ENCODE measurements at places on chromosomes 13 and 19. TPM values are rescaled to one million over a fixed set of nuclear protein-coding genes. Genes with fewer than 3 reads are reported as not detected.

- no peak for DNase-seq
Observed at GRCh38 chr19:43371909-43372308, 18.4 kb downstream of the CD177 start.

DNA sequence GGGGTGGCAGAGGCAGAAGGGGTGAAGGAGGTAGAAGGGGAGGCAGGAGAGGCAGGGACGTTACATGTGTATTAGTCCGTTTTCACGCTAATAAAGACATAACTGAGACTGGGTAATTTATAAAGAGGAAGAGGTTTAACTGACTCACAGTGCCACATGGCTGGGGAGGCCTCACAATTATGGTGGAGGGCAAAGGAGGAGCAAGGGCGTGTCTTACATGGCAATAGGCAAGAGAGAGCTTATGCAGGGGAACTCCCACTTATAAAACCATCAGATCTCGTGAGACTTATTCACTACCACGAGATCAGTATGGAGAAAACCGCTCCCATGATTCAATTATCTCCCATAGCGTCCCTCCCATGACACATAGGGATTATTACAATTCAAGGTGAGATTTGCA is 19.0 kb upstream of the ACOD1 start:
- no peak for DNase-seq

LCP1 gene
- polyA plus RNA-seq = 8.0 TPM

RHPN2 gene
- polyA plus RNA-seq = 20.4 TPM

CFAP97D2 gene
- not detected for polyA plus RNA-seq

DNA sequence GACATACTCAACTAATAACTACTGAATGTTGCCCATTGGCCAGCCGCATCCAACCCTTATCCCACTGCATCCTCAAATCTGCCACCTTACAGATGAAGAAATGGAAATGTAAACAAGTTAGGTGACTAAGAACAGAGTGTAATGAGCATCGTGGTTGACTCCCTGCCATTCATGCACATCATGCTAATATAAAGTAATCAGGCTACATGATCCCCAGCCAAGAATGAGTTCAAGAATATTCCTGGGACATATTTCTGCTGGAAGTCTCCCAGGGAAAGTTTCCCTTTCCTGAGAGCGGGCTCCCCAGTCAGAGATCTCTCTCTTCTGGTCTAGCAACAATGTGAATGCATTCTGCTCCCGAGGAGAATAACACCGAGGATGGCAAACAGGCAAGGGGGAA is 55.9 kb upstream of the SERP2 start:
- DNase-seq = no peak

DNA sequence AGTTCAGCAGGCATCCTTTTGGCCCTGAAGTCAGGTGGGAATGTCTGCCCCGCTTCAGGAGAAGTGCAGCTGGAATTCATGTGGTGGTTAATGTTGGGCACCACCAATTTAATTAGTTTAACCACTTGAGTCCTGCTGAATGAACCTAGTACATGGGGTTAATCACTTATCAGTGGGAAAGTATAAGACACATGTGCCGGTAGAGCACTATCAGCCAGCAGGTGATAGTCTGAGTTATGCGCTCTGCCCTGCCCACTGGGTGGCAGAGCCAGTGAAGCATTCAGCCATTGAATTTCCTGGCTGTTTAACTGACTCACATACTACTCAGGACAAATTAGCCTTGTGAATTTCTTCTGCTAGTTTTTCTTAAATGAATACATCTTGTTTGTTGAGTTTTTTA is 789.7 kb upstream of the PRR20A start:
- no peak for DNase-seq

DNA sequence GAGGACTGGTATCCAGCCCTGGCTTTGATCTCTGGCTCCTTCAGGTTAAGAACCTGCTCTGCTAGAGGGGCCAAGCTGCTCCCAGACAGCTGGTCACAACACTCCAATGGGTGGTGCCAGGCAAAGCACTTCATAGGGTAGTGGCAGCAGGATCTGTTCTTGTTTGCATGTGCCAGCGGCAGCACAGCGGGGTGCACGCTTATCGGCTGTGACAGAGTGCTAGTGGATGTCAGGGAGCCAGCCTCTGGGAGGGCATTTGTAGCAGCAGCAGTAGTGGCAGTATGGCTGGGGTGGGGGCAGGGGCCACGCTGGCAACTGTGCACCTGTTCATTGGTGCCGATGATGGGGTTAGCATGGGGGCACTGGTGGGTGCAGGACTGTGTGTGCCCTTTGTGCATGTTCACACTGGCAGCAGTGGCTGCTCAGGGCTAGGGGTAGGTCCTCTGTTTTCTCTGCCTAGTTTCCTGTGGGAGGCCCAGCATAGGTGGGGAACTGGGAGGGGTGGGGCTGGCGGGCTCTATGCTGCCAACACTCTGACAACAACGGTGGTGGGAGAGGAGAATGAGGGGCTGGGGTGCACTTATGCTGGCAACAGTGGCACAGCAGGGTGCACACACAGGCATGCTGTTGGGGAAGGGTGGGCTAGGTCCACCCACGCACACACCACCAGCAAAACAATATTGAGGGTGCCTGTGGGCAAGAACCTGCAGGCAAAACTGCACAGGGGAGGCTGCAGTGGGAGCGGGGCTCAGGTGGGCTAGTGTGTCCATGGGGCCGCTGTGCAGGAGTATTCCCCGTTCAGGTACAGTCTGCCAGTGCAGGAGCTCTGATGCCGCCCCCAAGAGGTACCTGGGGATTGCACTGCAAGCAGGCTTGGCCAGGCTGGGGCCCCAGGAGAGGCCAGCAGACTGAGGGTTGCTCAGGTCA is 19.3 kb downstream of the AP1M1 start:
- DNase-seq = no peak

SLC6A16 gene
- polyA plus RNA-seq = 5.1 TPM

OLFM4 gene
- polyA plus RNA-seq = 0.66 TPM

DNA sequence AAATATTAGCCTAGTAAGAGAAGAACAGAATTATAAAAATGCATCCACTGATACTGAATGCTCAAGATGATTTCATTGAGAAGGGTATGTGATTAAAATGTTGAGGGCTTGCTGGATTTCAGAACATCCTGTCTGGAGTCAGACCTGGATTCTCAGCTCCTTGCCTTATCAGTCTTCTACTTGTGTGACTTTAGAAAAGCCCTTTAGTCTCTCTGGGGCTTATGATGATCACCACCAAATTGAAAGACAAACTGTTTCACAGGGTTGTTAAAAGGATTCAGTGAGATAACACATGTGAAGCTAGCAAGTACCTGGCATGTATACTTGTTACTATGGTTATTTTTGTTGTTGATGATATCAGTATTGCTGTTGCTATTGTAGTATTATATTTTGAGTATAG is 118.4 kb downstream of the GPC6 start:
- DNase-seq = no peak

DNA sequence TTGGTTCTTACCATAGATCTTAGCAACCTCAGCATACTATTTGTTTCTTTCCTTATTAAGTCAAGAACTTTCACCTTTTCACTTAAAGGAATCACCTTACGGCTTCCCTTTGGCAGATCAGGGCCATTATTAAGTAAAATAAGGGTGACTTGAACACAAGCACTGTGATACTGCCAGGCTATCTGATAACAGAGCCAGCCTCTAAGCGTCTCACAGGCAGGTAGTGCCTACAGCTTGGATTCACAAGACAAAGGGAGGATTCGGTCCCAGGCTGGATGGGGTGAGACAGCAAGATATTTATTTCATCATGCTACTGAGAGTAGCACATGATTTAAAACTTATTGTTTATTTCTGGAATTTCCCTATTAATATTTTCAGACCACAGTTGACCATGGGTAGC is 218.6 kb downstream of the FOXO1 start:
- no peak for DNase-seq

DNA sequence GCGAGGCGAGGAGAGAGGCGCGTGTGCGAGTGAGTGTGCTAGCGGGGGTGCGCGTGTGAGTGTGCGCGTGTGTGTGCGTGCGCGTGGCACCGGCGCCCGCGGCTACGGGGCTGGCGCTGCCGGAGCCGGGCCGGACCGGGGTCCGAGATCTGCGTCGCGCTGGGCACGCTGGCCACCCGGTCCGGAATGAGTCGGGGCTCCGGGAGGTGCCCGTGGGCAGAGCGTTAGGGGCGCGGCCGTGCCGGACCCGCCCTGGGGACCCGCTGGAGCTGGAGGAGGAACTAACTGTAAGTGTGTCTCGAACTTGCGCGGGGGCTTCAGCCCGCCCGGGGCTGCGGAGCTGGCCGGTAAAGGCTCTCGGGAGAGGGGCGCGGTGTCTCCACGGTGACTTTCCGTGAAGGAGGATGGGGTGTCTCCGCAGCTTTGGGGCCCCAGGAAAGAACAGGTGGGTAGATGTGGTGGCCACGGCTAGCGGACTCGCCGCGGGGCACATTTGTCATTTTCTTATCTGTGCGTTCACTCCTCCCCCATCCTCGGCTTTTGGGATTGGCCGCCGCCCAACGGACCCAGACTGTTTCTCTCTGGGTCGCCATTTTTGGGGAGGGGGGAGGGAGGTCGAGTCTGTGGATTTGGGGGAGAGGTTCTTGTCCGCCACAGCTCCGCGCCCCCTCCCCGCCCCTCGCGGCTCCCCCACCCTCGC is 10.1 kb upstream of the SOX1 start:
- DNase-seq = no peak

GRCh38 chr13:111031531-111031961 is 83.6 kb upstream of the ARHGEF7 start:
- DNase-seq = no peak

GRCh38 chr13:59963827-59964226 is 199.9 kb downstream of the DIAPH3 start:
- DNase-seq = no peak

- no peak for DNase-seq
Observed at GRCh38 chr19:3039125-3039524, 10.0 kb upstream of the TLE2 start.

DNA sequence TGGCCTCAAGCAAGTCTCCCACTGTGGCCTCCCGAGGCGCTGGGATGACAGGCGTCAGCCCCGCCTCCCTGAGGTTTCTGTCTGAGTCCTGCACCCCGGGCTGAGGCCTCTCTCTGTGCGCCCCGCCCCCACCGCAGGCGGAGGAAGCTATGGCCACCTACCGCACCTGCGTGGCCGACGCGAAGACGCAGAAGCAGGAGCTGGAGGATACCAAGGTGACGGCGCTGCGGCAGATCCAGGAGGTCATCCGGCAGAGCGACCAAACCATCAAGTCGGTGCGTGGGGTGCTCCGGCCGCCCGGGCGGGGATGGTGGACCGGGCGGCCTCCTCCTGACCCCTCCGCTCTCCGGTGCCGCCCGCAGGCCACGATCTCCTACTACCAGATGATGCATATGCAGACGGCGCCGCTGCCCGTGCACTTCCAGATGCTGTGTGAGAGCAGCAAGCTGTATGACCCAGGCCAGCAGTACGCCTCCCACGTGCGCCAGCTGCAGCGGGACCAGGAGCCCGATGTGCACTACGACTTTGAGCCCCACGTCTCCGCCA is 12.7 kb downstream of the ARHGAP45 start:
- DNase-seq = no peak

SAMD4B gene
- 139 TPM for polyA plus RNA-seq
